Erythroblast (primary cell): ENCODE measurements at places on chromosomes 1 and 21.

DNA sequence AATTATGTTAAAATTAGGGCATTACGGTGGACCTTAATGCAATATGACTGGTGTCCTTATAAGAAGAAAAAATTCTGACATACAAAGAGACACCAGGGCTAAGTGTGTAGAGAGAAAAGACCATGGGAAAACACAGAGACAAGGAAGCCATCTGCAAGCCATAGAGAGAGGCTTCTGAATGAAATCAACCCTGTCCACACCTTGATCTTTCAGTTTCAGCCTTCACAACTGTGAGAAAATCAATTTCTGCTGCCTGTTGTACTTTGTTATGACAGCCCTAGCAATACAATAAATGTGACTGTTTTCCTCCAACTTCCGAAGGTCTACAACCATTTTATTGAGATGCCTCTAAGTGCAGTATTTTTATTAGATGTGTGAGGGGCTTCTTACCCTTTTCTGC is 1407.2 kb downstream of the MRPL39 start:
- DNase-seq, result no peak

DNA sequence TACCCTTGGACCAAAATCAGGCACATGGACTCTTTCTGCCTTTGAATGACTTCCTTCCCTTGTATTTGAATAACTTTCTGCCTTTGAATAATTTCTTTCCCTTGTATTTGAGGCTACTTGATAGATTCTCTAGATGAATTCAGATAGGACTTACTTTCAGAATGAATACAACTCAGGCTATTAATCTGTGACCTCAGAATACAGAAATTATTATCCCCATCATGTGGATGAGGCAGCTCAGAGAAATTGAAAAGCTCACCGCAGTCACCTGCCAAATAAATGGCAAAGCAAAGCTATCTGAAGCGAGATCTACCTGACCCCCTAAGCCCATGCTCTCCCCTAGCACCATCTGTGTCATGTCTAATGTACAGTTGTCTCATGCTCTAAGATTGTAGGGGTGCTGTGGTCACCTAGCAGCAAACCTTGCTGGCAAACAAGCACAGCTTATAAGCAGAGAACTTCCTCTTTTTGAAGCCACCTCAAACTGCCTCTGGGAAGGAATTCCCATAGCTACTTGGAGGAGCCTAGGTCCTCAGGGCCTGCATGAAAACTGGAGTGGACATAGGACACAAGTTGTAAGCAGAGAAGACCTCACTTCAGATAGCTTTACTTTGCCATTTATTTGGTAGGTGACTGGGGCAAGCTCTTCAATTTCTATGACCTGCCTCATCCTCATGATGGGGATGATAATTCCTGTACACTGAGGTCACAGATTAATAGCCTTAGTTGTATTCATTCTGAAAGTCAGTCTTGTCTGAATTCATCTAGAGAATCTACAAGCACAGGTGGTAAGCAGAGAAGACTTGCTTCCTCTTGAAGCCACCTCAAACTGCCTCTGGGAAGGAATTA is 66.1 kb downstream of the FASLG start:
- no peak for DNase-seq

DNA sequence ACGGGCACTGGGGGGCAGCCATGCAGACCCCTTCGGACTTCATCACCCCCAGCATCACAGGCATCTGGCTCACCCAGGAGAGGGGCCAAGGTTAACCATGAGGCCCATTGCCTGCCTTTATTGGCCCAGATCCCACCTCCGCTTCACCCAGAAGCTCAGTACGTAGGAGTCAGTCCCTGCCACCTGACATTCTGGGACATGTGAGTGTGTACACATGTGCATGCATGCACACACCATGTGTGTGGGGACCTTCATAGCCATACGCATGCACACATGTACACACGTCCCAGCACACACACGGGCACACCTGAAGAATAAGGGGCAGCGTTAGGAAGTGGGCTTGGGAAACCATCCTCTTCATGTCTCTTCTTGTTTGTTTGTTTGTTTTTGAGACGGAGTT is 24.1 kb upstream of the TRAPPC10 start:
- DNase-seq, result no peak

DNA sequence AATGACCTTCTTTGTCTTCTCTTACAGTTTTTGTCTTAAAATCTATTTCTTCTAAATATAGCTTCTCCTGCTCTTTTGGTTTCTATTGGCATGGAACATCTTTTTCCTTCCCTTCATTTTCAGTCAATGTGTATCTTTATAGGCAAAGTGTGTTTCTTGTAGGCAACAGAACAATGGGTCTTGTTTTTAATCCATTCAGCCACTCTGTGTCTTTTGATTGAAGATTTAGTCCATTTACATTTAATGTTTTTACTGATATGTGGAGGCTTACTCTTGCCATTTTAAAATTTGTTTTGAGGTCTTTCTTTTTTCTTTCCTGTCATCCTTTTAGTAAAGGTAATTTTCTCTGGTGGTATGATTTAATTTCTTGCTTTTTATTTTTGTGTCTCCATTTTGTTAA is 271.2 kb upstream of the ZP4 start:
- no peak for DNase-seq

GRCh38 chr1:53024117-53024516 is 37.9 kb upstream of the PODN start:
- DNase-seq, result no peak

DNA sequence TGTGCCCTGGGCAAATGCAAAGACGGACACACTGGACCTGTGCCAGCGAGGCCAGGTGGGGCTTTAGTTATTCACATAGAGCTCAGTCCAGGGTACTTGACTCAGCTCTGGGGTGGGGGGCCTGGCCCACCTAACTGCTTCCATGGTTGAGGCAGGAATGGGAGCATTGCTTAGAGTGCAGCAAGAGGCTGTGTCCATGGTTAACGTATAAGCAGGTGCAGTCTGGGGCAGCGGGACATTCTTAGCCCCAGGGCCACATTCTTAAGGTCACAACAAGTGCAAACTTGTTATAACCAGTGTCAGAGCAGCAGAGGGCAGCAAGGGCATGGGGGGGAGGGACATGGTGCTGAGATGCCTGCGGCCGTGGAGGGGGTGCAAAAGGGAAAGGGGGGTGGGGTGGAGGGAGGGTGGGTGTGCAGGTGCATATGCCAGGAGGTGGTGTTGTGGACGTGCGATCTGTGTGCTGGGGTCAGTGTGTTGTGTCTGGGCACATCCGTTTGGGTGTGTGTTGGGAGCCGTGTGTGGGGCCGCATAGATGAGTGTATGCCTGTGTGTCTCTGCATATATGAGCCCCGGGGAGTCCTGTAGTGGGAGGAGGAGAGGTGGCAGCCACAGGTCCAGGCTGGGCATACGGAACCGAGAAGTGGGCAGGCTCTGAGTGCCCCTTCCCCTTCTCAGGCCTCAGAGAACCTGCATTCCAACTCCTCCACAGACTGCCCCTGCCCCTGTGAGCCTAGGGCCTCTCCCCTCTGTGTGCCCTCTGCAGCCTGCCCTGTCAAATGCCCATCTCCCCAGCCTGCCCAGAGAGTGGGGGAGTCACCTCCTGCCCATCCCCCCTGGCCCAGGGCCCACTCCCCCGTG is 8.4 kb downstream of the KCNJ10 start:
- DNase-seq, result no peak

DNA sequence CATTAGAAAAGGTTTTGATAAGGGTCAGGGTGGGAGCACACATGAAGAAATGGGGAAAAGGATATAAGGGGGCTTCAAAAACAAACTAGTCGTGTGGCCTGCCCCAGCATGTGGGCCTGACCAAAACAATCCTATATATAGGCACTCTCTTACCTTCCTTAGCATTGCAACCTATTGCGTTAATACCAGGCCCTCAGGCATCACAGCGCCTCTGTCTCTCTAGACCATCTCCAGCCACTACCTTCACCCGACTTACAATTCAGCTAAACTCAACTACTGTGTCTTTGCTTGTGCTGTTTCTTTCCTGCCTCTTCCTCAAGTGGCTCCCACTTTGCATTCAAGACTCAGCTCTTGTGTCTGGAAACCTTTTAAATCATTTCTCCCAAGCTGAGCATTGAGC is 47.0 kb upstream of the GJA5 start:
- DNase-seq, result no peak

GRCh38 chr1:157770442-157771043 is 6.4 kb downstream of the FCRL2 start:
- peak; percentile 8 for DNase-seq

DNA sequence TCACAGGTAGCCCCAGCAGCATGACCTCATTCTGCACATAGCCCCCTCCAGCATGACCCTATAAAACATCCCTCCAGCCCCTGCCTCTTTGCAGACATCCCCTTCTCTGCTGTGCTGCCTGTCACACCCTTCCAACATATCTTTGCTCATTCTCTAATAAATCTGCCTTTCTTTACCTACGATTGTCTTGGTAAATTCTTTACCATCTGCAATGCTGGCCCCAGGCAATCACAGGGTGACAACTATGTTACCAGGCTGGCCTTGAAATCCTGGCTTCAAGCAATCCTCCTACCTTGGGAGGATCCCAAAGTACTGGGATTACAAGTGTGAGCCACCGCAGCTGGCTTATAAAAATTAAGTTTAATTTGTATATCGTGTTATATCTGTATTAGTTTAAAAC is 134.5 kb downstream of the VAV3 start:
- DNase-seq, result no peak

- no peak for DNase-seq
Observed at GRCh38 chr1:36530261-36530660, 47.5 kb upstream of the CSF3R start.

DNA sequence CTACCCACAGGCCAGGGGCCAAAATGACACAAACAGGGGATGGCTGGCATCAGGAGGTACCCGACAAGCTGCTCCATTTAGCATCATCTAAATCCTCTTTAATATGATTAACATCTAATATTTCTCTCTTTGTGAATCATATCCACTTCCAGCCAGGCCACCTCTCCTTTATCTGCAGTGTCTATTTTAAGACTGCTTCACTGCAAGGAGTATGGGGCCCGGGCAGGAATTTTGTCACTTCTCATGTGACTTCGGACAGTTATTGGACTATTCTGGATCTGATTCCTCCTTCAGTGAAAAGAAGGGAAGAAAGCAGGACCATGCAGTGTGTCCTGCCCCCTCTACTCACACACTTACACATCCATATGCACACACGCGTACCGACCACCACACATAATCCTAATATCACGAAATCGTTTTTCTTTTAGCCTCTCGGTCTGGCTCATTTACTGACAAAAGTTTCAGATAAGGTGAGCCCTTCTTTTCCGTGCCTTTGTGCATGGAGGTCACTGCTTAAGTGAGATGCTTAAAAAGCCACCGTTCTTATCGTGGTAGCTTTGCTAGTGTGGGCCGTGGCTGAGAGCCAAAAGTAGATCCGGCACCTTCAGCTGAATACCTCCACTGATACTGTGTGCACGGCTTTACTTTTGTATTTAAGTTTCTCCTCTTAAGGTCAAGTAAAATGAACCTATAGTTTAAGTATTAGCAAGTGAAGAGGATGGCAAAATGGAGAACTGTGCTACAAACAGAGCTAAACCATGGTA is 26.0 kb downstream of the PROX1 start:
- DNase-seq, result no peak

- DNase-seq, result no peak
Observed at GRCh38 chr1:38833146-38833545, 26.4 kb downstream of the RRAGC start.

GRCh38 chr1:204363335-204364114 is 3.8 kb upstream of the PLEKHA6 start:
- peak; percentile 77 for DNase-seq

DNA sequence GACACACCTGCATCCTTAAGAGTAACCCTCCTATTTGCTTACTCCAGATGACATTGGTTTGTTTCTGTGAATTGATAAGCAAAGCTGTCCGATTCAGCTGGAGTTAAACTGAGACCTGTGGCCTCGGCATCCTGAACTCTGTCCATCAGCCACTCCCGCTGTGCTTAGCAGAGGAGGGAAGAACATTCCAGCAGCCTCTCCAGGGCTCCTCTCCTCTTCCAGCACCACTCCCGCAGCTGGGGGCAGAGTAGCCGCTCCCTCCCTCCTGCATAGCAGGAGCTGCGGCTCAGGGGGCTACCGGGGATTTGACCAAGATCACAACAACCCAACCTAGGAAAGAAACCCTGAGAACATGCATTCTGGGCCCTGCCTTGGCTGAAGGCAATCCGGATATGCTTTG is 8.8 kb downstream of the LRRC38 start:
- DNase-seq, result no peak

- no peak for DNase-seq
Observed at GRCh38 chr1:229699613-229700267, 73.7 kb downstream of the URB2 start.

GRCh38 chr1:116466810-116467557 is 93.9 kb downstream of the ATP1A1 start:
- no peak for DNase-seq

DNA sequence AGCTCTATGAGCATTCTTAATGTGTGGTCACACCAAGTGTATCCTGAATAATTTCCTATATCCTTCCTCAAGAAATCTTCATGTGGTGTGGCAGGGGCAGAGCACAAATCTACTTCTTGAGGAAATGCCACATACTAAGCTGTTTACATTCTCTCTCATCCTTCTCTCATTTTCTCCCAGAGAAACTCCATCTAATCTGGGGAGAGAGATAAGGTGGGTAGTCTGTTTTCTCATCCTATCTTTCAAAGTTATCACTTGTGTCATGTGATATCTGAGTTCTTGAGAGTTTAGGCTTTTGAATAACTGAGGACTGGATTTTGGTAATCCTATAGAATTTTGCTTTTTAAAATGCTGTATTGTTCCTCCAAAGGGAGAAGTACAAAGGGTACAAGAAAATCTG is 141.9 kb upstream of the LRRC7 start:
- DNase-seq, result no peak

GRCh38 chr1:201213926-201214325 is 23.3 kb downstream of the IGFN1 start:
- no peak for DNase-seq

GRCh38 chr1:15727424-15727823 is 8.6 kb upstream of the SLC25A34 start:
- DNase-seq, result no peak

GRCh38 chr1:201357211-201357610 is 20.3 kb downstream of the TNNT2 start:
- DNase-seq, result no peak

DNA sequence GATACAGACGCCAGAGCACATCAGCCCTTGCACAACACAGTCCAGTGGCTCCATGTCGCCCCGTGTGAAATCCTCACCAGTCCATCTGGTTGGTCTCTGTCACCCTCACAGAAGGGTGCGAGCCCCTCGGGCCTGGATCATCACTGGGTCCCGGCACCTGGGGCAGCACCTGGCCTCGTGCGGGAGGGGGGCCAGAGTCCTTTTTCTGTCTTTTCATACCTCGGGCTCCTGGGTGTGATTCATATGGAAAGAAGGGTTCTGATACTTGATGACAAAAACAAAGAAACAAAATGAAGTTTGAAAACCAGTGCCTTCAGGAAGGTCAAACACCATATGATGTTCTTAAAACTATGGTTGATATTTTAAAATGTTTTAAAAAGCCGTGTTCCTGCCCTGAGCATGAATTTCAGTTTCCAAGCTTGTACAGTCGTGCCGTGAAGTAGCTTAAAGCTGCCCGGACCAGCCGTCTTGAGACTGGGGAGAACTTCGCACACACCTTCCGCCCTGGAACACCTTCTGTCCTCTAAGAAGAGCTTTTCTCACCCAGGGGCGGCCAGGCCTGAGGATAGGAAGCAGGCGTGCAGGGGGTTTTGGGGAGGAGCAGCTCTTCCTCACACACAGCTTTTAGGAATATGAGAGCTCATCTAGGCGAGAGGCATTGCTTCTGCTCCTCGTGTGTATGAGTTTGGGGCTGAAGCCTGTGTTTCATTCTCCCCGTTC is 35.2 kb downstream of the SLC37A1 start:
- no peak for DNase-seq
